ENCODE measurements at places on chromosomes 3 and 15. TPM values are rescaled to one million over a fixed set of nuclear protein-coding genes. Genes with fewer than 3 reads are reported as not detected.

DNA sequence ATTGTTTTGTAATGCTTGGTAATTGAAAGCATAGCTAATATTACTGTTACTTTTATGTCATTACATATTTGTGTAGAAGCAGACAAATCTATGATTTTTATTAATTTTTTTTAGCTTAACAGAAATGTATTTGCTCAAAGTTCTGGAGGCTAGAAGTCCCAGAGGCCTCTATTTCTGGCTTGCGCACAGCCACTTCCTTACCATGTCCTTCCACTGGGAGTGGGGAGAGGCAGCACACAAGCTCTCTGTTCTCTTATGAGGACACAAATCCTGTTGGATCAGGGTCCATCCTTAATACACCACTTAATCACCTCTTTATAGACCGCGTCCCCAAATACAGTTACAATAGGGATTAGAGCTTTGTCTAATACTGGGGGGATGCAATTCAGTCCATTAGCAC is 1061.4 kb downstream of the OTOL1 start:
- DNase-seq, result no peak

GRCh38 chr15:89186803-89187202 is 34.6 kb downstream of the RLBP1 start:
- no peak for DNase-seq

DNA sequence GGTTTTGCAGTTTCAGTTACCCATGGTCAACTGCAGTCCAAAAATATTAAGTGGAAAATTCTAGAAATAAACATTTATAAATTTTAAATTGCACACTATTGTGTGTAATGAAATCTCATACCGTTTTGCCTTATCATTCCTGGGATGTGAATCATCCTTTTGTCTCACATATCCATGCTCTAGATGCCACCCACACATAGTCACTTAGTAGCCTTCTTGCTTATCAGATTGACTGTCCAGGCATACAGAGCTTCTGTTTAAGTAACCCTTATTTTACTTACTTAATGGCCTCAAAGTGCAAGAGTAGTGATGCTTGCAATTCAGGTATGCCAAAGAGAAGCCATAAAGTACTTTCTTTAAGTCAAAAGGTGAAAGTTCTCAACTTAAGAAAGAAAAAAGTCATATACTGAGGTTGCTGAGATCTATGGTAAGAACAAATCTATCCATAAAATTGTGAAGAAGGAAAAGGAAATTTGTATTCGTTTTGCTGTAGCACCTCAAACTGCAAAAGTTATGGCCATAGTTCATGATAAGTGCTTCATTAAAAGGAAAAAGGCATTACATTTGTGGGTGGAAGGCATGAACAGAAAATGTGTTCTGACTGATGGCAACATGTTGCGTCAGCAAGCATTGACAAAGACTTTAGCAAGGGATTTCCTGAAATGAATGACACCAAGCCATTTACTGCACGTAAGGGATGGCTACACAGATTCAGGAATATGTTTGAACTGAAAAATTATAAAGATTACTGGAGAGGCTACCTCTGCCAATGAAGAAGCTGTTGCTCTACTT is 43.8 kb downstream of the SPATA16 start:
- no peak for DNase-seq

DNA sequence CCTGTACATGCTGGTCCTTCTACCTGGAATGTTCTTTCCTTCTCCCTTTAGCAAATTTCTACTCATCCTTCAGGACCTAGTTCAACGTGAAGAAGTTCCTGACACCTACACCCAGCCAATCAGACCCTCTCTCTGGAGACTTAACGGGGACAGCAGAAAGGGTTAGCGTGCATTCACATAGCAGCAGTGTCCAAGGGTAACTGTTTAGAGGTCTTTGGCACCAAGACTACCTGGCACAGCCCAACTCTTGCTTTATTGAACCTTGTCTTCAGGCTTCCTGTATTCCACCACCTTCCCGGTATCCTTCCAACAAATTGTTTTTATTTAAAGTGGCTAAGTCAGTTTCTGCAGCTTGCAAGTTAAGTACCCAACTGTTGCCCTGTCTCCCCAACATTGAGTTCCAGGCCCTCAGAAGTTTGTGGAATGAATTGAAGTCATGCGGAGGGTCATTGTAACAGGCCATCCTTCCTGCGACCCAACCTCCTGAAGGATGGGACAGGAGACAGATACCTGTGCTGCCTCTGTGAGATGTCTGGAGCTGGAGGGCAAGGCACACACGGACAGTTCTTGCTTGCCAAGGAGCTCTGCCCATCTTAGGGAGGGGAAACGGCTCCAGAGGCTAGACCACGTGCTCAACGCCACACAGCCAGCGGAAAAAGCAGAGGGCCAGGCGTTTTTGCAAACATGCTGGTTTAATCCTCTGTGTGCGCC is 14.4 kb upstream of the WNT7A start:
- no peak for DNase-seq

- no peak for DNase-seq
Observed at GRCh38 chr3:9398700-9399336, 1.4 kb downstream of the SETD5 start.

DNA sequence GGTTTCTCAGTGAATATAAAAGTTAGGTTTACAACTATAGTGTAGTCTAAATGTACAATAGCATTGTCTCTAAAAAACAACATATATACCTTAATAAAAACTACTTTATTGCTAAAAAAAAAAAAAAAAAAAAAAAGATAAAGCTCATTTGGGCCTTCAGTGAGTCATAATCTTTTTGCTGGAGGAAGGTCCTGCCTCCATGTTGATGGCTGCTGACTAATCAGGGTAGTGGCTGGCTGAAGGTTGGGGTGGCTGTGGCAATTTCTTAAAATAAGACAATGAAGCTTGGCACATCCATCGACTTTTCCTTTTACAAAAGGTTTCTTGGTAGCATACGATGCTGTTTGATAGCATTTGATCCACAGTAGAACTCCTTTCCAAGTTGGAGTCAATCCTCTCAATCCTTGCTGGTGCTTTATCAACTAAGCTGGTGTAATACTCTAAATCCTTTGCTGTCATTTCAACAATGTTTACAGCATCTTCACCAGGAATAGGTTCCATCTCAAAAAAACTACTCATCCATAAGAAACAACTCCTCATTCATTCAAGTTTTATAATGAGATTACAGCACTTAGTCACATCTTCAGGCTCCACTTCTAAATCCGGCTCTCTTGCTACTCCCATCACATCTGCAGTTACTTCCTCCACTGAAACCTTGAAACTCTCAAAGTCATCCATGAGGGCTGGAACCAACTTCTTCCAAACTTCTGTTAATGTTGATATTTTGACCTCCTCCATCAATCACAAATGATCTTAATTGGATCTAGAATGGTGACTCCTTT is 13.3 kb downstream of the ZNF280D start:
- no peak for DNase-seq

GRCh38 chr3:141575879-141576743 is 89.3 kb downstream of the RASA2 start:
- no peak for DNase-seq

GRCh38 chr3:147358144-147358992 is 48.0 kb downstream of the ZIC4 start:
- no peak for DNase-seq

DNA sequence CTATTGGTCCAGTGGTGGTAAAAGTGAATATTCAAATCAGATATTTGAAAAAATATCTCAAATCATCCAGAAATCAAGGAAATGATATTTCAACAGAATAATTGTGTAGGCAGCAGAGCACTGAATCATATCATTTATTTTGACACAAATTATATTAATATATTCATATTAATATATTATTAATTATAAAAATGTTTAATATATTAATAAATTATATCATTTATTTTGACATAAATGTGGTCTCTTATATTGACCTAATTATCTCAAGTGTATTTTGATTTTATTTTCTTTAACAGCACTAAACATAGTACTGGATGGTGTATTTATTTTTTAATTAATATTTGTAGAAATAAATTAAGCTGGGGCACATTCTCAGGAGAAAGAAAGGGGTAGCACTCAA is 257.7 kb upstream of the THBS1 start:
- DNase-seq, result no peak

- no peak for DNase-seq
Observed at GRCh38 chr3:46162975-46163555, 45.0 kb downstream of the CCR1 start.

DNA sequence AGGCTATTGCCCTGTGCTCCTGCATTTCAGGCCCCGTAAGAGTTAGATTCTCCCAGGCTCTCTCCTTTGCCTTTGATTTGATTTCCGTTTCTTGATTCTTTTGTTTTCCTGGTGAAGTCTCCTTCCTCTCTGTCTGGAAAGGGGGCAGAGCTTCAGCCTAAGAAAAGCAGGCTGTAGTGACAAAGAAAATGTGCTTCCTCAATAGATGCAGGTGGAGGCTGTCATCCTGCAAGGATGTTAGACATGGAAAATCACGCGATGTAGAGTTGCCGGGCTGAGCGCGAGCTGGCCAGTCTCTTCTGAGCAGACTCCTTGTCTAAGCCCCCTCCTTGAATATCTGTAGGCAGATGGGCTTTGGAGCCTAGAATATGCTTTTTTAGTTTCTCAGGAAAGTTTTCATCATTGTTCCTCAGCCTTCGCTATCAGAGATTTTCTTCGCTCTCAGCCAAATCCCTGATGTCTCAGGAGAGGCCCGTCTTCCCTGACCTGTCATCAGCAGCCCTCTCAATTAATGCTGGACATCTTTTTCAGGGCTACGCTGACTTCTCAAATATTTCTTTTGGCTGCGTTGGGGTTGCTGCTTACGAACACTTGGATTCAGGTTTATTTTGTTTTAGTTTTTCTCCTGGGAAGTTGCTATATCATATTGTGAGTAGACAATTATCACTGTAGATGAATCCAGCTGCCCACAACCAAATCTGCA is 163.6 kb downstream of the ITPR1 start:
- no peak for DNase-seq

GRCh38 chr3:15660055-15660935 is 58.8 kb downstream of the BTD start:
- no peak for DNase-seq

DNA sequence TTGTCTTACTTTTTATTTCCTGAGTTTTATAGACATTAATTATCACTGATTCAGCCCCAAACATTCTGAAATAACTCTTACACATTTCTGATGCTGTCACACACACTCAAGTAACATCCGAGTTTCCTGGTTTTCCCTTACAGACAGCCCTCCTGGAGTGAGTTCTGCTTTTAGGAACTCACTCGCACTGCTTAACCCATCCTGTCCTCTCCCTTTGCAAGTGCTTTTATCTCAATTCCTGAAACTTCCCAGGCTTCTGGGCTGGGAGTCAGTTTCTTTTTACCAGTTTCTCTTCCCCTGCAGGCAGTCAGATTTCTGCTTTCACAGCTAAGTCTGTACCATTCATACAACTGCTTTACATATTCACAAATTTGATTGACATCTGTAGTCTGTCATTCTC is 15.6 kb upstream of the SH3GL3 start:
- DNase-seq, result no peak

DNA sequence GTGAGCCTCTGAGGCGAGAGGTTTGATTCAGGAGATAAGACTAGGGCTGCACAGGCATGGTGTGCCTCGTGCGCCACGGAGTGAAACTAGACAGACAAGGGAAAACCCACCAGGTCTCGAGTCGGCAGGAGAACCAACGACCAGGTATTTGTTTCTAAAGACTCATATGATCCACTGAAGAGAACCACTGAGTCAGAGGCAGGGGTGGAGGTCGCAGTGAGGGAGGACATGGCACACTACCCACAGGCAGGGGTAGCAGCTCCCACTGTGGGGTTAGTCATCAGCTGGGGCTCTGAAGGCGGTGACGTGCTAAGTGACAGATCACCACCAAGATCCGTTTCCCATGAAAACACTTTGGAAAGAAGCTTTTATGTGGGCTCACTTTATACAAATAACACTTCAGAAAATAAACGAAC is 45.7 kb downstream of the CHSY1 start:
- no peak for DNase-seq

GRCh38 chr15:48298914-48299313 is 32.3 kb upstream of the DUT start:
- DNase-seq, result no peak

DNA sequence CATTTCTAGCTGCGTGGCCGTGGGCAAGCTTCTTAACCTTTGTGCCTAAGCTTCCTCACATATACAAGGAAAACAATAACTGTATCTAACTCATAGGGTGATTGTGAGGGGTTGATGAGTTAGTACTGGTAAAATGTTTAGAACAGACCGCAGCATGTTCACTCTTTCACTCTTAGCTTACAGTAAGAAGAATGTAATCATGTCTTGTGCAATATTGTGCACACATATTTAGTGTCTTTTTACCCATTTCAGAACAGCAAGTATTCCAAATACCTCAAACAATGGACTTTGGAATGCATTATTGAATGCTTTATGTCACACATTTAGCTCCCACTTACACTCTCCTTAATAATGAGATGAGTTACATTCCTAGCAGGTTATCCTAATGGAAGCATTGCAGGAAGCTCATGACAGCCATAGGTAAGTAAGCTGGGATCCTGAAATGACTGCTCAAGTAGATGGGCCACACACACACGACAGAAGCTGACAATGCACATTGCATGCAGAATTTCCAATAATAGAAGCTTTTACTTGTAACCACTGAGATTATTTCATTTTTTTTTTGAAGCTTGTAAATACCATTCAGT is 468.9 kb upstream of the WNT5A start:
- no peak for DNase-seq

- DNase-seq, result no peak
Observed at GRCh38 chr15:31434588-31435260, 108.1 kb downstream of the KLF13 start.

The FAM174B gene
- total RNA-seq, result 21.9 TPM

The CPNE9 gene
- not detected for total RNA-seq

The CFAP91 gene
- not detected for total RNA-seq

The ERC2 gene
- 1.6 TPM for total RNA-seq

The FBLN2 gene
- total RNA-seq, result 284 TPM

The TGM5 gene
- total RNA-seq, result not detected

The UROC1 gene
- 0.15 TPM for total RNA-seq

The SLC22A14 gene
- 0.62 TPM for total RNA-seq

The HRH1 gene
- total RNA-seq, result 30.1 TPM

The SEMA6D gene
- 4.9 TPM for total RNA-seq

The CRTC3 gene
- total RNA-seq, result 37.7 TPM

The C3orf85 gene
- not detected for total RNA-seq

The CYP1A2 gene
- not detected for total RNA-seq

The SCN11A gene
- total RNA-seq, result not detected

The HDC gene
- not detected for total RNA-seq
